ENCODE measurements at places on chromosomes 1 and 21.
A peak's percentile ranks its signal among the peaks of the same experiment; 100 is the strongest.

GRCh38 chr21:36478941-36479340, 981 bp downstream of the CLDN14 start:
- no peak for DNase-seq

DNA sequence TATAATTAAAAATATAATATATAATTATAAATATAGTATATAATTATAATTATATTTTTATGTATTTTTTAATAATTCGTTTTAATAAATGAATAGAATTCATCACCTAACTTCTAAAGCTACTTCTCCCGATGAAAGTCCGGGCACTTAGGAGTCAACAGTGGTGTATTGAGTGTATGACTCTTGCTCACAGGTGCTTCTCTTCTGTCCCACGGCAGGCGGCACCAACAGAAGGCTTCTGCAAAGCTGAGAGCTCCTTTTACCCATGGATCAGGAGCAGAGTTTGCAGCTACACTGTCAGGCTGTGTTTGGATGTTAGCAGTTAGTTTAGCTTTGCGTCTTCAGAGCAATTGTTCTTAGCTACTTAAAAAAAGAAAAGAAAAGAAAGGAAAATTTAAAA, 122.4 kb downstream of the LIPI start:
- DNase-seq = no peak

DNA sequence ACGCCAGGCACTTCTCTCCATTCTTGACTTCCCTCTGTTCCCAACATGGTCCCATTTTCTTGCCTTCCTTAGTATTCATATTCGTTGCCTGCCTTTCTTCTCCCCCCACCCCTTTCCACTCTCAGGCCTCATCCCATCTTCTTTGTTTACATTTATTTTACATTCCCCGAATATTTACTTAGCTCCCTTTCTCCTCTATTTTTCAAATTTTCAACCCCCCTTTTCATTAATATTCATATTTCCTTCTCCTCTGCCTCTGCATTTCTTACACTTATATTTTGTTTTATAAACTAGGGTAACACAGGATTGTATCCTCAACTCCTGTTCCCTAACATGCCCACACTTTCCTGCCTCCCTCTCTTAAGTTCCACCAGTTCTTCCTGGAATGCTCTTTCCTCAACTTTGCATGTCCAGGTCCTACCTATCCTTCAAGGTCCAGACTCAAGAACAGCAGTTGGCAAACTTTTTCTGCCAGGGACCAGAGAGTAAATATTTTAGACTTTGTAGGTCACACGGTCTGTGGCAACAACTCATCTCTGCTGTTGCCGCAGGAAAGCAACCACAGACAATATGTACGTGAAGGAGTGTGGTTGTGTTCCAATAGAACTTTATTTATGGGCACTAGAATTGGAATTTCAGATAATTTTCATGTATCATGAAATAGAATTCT, 29.8 kb upstream of the A3GALT2 start:
- no peak for DNase-seq

GRCh38 chr1:112418099-112418892, 22.3 kb downstream of the CTTNBP2NL start:
- no peak for DNase-seq

- no peak for DNase-seq
Measured at GRCh38 chr1:69252696-69253095, 315.0 kb upstream of the LRRC7 start.

DNA sequence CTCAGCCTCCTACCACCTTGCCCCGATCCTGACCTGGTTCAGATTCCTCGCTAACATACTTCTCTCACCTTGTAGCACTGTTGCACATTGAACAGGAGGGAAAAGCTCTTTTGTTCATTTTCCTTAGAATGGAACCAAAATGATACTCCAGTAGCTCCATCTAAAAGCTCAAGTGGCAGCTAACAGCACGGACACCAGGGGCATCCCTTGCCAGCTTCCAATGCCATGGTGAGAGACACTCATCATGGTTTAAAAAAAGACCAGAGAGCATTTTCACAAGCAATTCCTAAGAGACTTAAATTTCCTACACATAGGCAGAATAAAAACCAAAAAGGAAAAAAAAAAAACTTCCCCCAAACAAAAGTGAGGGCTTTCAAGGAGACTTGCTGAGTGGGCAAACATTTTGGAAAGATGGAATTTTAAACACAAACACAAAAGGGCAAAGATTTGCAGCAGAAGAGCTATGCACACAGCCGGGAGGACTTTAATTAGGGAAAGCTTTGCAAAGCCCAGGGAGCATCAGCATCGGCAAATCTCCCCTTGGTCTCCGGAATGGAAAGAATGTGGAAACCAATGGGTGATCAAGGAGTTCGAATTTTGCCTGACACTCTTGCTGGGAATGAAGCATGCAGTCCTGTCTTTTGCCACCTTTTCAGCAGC, 84.3 kb downstream of the CAPZB start:
- DNase-seq = no peak

DNA sequence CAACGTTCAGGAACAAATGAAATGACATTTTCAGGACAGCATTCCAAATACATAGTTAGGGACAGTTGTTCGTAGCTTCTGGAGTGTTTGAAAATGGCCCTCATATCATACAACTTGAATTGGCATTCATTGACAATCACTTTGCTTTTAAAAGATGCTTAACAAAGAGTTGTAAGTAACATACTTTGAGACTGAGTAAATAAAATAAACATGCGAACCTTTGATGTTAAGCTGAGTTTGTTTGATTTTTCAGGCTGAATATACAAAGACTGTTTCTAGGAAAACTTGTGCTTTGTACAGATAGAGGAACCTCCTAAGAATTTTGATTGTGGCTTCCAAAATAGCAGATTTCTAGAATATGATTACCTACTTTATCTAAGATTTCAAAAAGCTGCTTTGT, 45.3 kb downstream of the ITSN1 start:
- DNase-seq = no peak

DNA sequence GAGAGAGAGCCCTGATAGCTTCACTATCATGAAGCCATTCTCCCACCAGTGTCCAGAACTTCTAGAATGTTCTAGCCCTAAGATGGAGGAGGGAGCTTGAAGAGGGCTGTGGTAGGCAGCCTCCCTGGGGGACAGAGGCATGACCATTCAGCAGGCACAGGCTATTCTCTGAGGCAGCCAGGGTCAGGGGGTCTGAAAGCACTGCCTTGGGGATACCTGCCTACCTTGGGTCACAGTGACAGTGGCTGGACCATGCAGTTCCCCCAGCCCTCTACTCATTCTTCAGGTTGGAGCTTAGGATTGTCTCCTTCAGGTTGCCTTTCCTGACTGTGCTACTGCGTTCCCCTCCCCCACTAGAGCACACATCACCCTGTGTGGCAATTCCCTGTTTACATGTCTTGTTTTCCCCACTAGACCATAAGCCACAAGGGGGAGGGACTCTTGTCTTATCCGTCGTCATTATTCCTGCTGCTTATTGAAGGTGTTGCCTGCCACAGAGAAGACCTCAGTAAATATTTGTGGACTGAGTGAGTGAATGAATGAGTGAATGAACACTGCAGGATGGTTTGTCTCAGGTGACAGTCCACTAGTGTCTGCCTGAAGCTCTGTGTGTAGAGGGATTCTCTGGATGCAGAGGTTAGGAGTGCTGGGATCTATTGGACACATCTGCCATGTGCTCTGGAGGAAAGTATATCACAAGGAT, 5.2 kb downstream of the ZDHHC18 start:
- DNase-seq = no peak

GRCh38 chr1:114352797-114353196, 158.2 kb downstream of the TRIM33 start:
- DNase-seq = no peak

- peak; percentile 33 for DNase-seq
Measured at GRCh38 chr1:203153989-203154821, 21.4 kb downstream of the MYBPH start.

DNA sequence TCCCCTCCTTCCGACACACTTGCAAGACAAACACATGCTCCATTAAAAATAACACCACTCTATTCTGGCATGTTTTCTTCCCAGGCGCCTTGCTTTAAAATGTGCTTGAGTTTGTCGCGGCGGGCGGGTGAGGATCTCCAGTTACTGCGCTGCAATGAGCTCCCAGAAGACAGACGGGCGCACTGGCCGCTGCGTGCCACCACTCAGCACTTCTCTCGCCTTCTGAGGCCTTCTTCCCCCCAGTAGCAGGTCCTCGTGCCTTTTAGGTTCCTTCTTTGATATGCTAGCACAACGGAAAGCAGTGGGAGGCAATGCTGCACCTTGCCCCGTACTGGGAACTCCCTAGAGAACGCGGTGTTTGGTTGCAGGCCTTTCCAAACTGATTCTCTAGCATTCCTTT, 279.5 kb upstream of the NR5A2 start:
- DNase-seq = no peak

DNA sequence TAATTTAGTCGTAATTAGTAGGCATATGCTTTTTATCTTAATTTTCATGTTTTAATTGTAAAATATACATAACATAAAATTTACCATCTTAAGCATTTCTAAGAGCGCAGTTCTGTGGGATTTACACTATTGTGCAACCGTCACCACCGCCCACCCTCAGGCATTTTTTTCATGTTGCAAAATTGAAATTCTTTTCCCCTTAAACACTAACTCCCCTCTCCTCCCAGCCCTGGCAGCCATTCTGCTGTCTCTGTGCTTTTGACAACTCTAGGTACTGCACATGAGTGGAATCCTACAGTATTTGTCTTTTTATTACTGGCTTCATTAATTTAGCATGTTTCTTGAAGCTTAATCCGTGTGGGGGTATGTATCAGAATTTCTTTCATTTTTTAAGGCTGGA, 7.8 kb downstream of the PIK3CD start:
- DNase-seq = peak; percentile 32

- DNase-seq = no peak
Measured at GRCh38 chr1:62424411-62424810, 12.4 kb upstream of the USP1 start.

DNA sequence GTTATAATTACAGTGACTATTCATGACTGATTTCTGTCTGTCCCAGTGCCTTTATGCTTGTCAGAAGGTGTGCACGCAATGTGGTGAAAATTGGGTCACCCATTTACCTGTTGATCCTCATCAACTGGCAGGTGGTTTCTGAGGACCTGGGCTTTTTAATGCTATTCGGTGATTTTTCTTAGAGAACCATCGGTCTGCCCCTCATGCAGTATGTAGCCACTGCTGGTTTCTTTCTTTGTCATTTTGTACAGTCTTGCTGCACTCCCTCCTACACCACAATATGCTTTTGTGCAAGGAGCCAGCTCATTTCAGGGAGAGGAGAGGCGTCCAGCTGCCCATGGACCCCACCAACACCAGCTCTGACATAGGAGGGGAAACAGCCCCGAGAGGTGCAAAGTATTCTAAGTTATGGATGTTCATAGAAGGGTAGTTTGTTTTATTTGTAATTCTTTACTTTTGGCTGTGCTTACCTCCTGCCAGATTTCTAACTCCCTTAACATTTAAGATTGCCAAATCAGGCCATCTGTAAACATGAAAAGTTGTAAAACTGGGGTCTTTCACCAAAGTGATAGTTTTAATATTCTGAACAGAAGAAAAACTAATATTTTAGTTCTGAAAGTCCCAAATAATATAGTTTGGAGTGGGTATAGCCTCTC, 325.3 kb downstream of the PTBP2 start:
- DNase-seq = no peak
